ENCODE measurements at places on chromosomes 3 and 15.

DNA sequence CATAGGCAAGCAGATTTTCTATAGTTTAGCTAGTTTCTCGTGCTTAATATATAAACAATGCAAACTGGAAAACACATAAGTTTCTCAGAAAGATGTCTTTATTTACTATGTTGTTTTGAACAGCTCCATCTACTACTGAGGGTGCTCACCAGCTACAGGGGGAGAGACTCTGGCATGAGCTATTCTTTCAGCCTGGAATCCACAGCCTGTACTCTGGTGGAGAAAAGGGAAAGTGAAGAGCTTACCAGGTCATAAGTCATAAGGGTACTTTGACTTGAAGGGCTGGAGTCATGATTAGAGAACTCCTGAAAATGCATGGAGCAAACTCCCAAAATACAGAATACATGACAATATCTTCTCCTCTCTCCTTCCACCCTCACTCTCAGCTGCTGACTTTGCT is 4.4 kb upstream of the AVEN start:
- DNase-seq = no peak

DNA sequence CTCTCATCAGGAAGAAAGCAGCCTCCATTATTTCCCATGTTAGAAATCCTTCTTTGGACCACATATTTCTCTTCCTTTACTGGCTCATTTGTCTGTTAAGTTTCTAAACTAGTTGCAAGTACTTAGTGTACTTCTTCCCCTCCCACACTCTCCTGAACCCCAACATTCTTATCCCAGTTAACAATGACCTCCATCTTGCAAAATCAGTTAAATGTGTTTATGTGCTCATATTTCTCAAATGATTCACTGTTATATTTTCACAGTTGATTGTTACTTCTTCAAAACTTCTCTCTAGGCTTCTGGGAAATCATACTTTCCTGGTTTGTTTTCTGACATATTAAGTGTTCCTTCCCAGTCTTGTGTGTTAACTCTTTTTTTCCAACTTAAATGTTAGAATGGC is 856.9 kb downstream of the EPHA3 start:
- DNase-seq = no peak

- no peak for DNase-seq
These were observed 6.2 kb upstream of the RCCD1 start for GRCh38 chr15:90948506-90948905.

GRCh38 chr15:21268436-21268940 is 171.8 kb downstream of the POTEB3 start:
- DNase-seq = no peak

DNA sequence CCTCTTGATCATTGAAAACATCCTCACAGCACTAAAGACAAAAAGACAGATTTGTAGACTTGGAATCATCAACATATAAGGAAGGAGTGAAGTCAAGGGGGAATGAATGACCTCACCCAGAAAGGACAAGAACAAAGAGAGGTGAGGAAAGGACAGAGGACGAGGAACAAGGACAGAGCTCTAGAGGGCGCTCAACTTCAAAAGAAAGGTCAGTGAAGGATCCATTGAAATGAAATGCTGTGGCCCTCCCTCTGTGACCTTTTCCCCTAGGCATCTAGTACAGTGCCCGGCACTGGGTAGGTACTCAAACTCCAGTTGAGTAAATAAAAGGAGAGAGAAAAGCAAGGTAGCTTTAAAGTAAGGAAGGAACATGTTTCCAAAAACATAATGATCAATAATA is 2.6 kb downstream of the ATP8B4 start:
- peak; percentile 49 for DNase-seq

- DNase-seq = no peak
These were observed 9.1 kb downstream of the LIPC start for GRCh38 chr15:58440922-58441321.

- no peak for DNase-seq
These were observed 93.9 kb downstream of the EOMES start for GRCh38 chr3:27628026-27628750.

- DNase-seq = no peak
These were observed 837.1 kb downstream of the AGBL1 start for GRCh38 chr15:86916671-86917360.

- no peak for DNase-seq
These were observed 601.7 kb downstream of the SI start for GRCh38 chr3:164476631-164477030.

- DNase-seq = no peak
These were observed 12.5 kb upstream of the CADM2 start for GRCh38 chr3:84946240-84946639.

GRCh38 chr3:139304383-139304782 is 39.4 kb upstream of the MRPS22 start:
- no peak for DNase-seq

DNA sequence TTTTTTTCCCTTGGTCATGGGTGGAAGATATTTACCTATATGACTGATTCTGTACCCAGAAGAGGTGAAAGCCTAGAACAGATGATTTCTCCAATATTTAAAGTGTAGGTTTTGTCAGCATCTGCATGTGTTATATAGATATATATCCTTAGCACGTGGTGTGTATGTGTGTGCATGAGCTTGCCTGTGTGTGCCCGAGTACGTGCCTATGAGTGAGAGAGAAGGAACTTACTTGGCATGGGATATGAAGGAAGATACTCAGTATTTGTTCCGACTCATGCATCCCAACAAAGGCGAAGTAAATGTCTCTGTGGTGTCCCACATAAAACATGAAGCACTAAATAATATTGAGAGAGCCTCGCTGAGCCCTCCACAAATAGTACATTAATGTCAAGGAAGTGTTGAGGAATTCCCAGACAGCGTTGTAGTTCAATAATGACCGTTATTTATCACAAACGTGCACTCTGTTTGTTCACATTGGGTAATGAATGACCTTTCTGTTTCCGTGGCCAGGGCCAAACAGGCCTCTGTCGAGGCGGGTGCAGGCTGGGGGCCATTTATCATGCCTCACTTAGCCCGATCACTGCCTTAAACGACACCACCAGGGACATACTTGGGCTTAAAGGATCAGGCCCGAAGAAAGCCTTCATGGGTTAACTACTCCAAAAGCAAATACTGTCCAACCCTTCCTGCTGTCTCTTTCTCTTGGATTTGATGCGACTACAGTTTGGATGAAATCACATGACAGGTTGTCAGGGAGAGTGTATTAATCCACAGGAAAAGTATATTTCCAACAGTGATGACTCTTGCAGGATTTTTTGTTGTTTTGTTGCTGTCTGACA is 267.7 kb downstream of the PTPRG start:
- DNase-seq = no peak

GRCh38 chr3:108487439-108487838 is 23.0 kb downstream of the MYH15 start:
- no peak for DNase-seq

DNA sequence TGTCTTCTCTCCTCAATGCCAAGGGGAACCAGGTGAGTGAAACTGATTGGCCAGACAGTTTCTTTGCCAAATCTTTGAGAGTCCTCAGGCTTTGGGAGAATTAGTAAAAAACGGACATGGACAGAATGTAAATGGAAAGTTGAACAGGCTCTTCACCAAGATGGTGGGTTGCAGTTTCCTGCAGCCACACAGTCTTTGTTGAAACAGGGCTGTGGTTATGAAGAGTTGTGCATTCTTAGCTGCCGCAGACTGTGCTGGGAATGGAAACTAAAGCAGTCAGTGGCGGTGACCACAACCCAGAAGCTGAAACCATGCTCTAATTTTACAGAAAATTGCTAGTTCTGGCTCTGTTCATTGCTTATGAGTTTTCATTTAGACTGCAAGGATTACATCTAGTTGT is 42.1 kb upstream of the TASOR start:
- peak; percentile 70 for DNase-seq

GRCh38 chr3:130963878-130964277 is 62.7 kb downstream of the ASTE1 start:
- DNase-seq = no peak

DNA sequence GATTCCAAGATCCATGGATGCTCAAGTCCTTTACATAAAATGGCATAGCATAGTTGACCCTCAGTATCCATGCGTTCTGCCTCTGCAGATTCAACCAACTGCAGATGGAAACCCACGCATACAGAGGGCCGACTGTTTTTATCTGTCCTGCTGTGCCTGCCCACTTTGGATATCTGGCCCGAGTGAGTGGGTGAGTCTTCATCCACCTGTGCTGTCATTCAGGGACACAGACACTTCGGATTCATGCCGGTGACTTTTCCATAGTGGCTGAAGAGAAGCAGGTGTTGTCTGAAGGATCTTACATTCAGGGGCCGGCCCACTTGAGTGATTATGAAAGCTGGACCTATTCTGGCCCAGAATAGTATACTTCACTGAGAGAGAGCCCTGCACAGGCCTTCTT is 85.1 kb downstream of the RYR3 start:
- DNase-seq = no peak

- DNase-seq = no peak
These were observed 65.2 kb downstream of the CERS3 start for GRCh38 chr15:100463515-100463914.

- DNase-seq = no peak
These were observed 32.4 kb upstream of the VPS33B start for GRCh38 chr15:91054816-91055215.

DNA sequence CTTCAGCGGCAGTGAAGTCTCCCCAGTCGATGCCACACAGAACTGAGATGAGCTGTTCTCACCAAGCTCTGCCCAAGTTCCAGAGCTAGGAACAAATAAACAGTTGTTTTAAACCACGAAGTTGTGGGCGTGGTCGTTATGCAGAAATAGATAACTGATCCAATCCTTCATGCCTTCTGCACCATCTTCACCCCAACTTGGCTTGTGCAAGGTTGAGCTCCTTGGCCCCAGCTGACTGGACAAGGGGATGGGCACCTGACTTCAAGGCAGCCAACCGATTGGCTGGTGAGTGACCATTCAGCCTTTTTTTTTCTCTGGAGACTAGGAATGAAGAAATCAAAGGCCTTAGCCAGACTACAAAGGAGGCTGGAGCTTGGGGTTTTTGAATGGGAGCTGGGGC is 23.9 kb downstream of the LINGO1 start:
- no peak for DNase-seq

GRCh38 chr3:15223685-15224572 is 17.9 kb downstream of the CAPN7 start:
- DNase-seq = no peak

GRCh38 chr15:79944622-79945021 is 26.4 kb downstream of the BCL2A1 start:
- no peak for DNase-seq

- no peak for DNase-seq
These were observed 1.3 kb downstream of the PLA2G4B start for GRCh38 chr15:41839781-41840491.

DNA sequence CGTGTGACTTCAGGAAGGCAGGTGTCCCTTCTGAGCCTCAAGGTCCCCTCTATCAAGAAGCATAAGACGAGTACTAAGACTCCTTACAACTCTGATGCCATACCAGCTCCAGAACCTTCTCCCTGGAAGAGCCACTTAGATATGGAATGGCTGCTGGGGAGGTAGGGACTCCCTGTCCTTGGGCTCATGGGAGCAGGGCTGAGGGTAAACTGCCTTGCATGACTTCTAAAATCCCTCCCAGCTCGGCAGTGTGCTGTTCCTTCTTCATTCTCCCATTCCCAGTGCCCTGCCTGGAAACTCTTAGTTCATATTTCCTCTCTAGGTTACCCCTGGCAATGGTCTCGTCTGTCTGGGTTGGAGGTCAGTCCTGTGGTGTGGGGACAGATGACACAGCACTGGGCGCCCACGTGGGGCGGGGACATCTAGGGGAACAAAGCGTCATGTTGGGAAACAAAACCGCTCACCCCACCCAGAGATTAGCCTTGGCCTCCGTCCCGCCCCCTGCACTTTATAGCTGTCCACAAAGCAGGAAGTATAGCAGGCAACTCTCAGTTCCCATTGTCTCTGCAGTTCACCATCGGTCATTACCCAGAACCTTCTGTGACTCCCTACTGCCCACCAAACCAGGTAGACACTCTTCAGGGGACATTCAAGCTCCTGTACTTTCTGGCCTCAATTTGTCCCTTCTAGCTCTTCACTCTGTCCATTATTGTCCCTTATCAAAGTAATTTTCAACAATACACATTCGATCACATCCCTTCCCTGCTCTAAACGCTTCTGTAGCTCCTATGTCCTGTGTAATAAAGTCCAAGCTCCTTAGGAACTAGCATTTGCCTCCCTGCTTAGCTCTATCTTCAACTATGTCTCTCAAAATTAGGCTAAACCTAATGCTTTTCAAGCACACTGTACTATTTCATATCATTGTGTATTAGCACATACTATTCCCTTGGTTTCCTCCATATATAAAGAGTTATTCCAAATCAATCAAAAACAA is 73.8 kb downstream of the IQSEC1 start:
- DNase-seq = no peak

DNA sequence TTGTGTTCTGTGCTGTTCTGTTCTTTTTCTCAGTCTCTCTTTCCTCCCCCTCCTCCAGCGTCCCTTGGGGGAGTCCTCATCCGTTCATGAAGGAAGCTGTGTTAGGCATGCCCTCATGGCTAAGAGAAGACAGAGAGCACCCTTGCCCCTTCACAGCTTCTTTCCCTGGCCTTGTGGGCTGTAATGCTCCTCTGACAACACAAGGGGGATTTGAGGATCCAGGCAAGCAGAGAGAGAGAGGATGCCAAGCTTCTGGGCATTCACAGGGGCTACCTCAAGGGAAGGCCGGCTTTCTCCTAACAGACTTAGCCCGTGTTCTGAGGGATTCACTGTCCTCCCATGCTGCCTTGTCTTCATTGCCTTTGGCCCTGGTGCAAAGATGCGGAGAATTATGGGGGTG is 389.5 kb downstream of the LRTM1 start:
- DNase-seq = no peak

DNA sequence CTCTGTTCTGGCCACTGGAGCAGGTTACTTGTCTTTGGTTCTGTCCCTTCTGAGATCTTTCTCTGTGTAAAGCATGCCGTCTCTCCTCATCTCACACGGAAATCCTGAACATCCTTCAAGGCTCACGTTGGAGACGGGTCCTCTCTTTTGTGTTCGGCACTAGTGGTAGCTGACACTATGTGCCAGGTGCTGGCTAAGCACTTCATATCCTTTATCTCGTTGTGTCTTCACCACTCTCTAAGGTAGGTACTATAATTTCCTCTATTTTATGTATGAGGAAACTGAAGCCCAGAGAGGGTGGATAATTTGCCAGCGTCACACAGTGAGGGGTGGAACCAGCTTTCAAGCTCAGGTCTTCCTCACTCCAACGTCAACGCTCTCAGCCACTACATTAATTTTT is 1.2 kb downstream of the IFT122 start:
- no peak for DNase-seq

- DNase-seq = no peak
These were observed 167.8 kb downstream of the PTPRG start for GRCh38 chr3:61729038-61729634.

DNA sequence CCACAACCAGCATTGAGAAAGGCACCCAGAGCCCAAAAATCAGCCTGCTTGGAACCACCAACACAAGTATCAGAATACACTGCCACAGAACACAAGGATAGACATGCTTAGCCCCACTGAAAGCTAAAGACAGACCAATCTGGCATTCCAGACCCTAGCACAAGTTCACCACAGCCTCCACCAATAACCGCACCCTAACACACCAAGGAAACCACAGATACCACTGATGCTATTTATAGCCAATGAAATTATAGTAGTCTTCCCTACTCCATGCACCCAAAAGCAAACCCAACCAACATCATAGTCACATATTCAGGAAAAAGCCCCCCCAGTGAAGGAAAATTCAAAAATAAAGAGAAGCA is 83.9 kb upstream of the STT3B start:
- no peak for DNase-seq
